ENCODE measurements at places on chromosomes 11 and 22.

DNA sequence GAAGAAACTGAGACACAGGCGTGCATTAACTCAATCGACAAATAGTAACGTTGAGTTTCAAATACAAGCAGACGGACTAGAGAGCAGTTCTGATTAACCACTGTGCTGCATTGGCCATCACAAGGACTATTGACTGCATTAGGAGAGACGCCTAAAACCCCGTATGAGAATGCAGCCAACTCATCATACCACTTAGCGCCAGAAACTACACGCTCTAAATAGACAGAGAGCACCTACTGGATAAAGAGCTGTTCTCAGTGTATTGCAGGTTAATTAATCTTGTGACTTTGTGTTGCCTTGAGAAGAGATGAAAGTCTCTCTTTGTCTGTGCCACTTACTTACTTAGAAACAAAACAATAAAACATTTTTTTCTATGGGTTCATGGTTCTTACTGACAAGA, 484.0 kb downstream of the OPCML start:
- no peak for DNase-seq

GRCh38 chr11:126214841-126215240, 3.3 kb downstream of the FAM118B start:
- DNase-seq = no peak

- no peak for DNase-seq
These were observed 8.8 kb downstream of the RTN4R start for GRCh38 chr22:20259327-20259688.

GRCh38 chr11:123258877-123259276, 63.8 kb upstream of the CLMP start:
- no peak for DNase-seq

- no peak for DNase-seq
These were observed 125.6 kb downstream of the GRIK4 start for GRCh38 chr11:120637131-120637530.

GRCh38 chr11:2828585-2829330, 56.8 kb downstream of the CDKN1C start:
- no peak for DNase-seq

GRCh38 chr11:73053964-73054363, 88.2 kb downstream of the FCHSD2 start:
- no peak for DNase-seq

GRCh38 chr11:130636722-130637464, 188.4 kb downstream of the ADAMTS15 start:
- no peak for DNase-seq

- DNase-seq = no peak
These were observed 791.2 kb downstream of the BRD1 start for GRCh38 chr22:49036513-49036912.

DNA sequence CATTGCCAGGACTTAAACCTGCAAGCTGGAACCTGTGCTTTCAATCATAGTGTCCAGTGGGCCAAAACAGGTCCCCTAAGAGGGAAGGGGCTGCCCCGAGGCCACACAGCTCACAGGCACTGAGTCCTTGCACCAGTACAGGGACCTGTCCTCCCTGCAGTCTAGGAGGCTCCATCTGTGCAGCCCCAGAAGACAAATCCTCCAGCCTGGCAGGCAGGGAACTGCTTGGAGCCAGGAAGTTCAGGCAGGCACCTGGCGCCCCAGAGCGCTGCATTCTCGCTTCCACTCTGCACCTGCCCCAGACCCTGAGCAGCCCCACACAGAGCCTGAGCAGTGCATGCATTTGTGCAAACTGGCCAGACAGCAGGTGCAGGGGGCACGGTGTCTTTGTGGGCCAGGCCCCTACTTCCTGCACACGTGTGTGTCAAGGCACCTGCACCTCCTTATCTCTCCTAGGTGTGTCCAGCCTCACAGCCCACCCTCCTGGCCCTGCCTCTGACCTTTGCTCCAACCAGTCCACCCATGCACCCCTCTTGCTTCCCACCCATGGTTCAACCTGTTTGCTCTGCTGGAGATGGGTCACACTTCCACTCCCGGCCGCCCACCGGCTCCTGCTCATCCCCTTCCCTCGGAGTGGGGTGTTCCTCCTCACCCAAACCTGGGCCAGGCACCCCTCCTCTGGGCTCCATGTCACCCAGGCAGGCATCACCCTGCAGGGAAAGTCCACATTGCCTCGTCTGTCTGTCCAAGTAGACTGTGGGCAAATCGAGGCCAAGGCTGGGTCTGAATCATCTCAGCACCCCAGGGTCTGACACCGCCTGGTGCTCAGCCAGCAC, 19.0 kb downstream of the LINC01488 start:
- DNase-seq = no peak

GRCh38 chr11:76566811-76567210, 103.7 kb downstream of the LRRC32 start:
- DNase-seq = no peak

DNA sequence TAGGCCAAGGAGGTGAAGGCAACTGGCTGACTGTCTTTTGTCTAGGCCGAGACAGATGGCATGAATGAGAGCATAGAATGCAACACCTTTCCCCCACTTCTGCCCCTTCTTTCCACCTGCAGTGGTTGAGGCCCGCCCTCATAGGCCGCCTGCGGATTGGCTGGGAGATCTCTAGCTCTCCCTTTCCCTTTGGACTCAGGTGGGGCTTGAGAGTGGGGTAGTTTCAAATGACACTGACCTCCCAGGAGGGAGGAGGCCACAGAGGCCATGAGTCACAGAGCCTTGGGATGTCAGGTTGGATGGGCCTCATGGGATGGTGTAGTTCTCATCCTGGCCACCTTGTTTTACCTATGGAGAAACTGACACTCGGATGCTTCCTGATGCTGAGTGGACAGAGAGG, 9.1 kb downstream of the MICAL2 start:
- no peak for DNase-seq

DNA sequence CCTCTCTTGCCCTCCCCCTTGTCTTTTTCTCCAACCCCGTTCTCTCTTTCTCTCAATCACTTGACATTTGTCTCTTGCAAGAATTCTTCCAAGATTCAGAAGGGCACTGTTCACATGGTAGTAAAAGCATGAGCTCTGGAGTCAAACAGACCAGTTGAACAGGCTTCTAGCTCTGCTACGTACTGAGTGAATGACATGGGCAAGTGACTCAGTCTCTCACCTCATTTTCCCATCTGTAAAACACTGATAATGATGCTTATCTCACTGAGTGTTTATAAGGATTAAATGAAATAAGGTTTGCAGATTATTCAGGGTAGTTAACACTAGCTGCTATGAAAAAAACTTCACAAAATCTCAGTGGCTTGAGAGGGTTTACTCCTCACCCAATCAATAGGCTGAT, 5.9 kb upstream of the IL10RA start:
- no peak for DNase-seq

DNA sequence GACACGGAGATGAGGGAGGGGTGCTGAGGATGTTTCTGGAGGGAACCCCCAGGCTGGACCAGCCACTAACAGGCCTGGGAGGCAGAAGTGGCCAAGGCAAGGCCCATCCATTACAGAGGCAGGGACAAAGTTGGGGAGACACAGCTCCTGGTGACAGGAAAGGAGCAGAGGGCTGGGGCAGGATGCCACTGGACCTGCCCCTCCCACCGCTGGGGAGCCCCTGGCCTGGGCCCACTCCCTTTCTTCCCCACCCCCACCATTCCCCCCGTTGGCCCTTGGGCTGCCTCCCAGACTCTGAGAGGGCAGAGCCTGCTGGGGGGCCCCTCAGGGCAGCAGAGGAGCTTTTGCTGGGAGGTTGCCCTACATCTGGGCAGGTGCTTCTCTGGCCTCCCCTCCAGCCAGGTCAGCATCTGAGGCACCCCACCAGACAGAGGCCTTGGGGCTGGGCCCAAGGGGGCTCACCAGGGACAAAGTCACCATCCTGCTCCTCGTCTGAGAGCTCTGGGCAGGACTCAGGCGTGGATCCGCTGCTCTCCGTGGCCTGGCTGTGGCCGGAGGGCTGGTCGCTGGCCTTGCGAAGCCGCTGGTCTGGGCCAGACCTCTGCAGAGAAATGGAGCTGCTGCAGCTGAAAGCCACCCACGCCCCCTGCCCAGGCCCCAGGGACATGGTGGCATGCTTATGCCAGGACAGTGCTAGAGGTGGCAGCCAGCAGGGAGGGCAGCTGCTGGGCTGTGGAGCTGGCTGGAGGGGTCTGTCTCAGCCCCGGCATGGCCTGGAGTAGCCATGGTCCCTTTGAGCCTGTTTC, 33.1 kb upstream of the CARS1 start:
- no peak for DNase-seq

GRCh38 chr11:112540261-112540660, 279.6 kb upstream of the PLET1 start:
- no peak for DNase-seq

DNA sequence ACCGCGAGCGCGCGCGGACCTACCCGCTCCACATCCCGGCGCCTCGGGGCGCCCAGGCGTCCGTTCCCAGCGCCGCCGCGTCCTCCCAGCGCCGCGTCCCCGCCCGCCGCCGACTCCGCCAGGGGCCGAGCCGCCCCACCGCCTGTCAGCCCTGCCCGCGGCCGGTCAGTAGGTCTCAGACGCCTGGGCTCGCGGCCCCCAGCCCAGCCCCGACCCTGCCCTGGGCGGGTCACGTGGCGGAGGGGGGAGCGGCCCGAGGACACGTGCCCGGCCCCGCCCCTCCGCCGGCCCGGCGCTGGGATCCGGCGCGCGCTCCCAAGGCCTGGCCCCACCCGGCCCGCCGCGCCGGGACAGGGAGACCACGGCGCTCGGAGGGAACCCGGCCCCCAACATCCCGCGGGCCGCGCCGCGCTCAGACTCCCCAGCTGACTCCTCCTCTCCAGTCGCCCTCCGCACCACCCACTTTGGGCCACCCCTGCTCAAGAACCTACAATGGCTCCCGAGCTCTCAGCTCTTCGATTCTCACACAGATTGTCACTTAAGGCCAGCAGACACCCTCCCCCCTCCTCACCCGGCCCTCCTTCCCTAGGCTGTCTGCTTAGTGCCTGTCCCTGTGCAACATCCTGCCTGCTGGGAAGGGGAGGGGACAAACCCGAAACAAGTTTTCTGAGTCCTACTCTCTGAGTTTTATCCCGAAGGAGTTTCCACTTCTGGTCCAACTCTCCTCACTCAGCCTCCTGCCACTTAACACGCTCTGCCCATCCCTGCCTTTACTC, at the start of gene RAB3IL1:
Gene RAB3IL1, minus strand, starts transcription at position 233 of the 776 bp plus-strand sequence. Its CDS starts 199 bp downstream, at position 34.
- DNase-seq = no peak

DNA sequence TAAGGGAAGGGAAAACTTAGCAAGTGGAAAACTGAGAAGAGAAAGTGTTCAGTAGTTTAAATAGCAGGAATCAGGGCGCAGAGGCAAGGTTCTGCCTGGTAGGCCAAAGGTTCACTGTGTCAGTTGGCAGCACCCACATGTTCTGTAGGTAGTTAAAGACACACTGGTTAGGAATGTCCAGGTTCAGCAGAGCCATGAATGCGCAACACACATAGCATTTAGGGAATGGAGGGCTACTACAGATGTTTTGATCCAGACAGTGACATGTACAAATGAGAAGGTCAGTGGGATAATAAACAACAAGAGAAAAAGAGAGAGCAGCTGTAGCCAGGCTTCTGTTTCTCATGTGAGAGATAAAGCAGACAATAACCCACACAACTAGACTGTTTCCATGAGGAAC, 56.2 kb upstream of the ARHGAP42 start:
- DNase-seq = no peak

GRCh38 chr11:3022982-3023381, 30.9 kb upstream of the NAP1L4 start:
- no peak for DNase-seq

DNA sequence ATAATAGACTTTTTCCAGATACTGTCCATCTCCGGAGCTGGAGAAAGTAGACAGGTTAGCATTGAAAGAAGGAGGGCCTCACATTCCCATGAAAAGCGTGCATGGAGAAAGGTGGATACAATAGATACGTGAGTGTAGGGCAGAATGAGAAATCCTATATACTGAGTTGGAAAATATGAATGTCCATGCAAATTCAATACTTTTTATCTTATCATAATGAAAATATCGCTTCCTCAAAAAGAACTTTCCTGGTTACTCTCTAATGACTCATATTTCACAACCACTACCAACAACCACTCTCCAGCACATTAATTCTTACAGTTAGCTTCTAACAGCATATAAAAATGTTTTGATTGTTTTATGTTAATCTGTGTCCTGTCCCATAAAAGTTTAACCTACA, 22.0 kb upstream of the MS4A6A start:
- no peak for DNase-seq

GRCh38 chr11:128988242-128988970, 45.7 kb upstream of the TP53AIP1 start:
- no peak for DNase-seq

GRCh38 chr11:15636521-15637089, 521.9 kb downstream of the INSC start:
- no peak for DNase-seq

DNA sequence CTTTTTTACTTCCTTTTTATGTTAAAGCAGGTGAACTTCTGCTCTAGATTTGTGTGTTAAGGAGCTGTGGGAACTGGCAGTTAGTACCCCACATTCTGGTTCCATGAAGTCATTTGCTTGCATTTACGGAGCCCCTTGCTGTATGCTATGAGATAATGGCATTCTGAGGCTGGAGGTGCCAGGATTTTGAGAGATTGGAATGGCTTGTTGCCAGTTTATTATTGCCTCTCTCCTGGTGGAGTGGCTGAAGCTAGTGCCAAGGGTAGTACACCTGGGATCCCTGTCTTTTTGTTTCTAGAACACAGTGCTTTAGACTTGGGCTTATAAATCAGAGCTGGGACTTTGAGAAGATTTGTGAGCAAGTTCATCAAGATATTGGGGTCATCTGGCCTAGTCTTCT, 73.8 kb downstream of the STIM1 start:
- DNase-seq = peak; percentile 73

DNA sequence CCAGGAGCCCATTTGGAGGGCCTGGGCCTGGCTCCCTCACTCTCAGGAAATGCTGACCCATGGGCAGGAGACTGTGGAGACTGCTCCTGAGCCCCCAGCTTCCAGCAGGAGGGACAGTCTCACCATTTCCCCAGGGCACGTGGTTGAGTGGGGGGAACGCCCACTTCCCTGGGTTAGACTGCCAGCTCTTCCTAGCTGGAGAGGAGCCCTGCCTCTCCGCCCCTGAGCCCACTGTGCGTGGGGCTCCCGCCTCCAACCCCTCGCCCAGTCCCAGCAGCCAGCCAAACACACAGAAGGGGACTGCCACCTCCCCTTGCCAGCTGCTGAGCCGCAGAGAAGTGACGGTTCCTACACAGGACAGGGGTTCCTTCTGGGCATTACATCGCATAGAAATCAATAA, 37.1 kb downstream of the CDKN1C start:
- DNase-seq = no peak

DNA sequence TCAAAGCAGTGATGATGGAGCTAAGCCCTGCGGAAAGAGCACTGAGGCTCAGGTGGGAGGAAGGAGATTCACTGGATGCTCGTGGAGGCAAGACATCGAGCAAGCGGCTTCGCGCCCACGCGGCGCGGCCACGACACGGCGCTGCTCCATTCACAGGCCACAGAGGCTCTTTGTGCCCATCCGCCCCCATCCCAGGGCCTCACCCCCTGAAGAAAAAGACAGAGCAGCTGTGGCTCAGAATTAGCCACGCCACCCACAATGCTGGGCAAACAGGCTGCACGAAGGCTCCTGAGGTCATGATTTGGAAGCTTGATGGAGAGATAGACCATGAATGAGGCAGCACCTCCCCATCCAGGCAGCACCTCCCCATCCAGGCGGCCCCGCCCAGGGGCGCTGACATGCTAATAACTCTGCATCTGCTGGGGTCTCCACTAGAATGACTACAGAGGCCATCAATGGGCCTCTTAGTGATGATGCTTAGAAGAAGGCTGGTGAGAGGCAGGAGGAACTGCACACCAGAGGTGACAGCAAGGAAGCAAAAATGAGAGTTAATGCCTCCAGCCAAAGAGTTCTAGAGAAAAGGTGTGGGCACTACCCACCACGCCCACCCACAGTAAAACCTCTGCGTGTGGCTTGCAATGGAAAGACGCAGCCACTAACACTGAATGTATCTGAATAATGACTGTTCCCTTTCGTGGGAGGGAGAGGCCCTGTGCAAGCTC, 43.5 kb downstream of the MYH9 start:
- no peak for DNase-seq
